Bone marrow (tissue), 2 donors: ENCODE measurements at places on chromosomes 12 and 14.

DNA sequence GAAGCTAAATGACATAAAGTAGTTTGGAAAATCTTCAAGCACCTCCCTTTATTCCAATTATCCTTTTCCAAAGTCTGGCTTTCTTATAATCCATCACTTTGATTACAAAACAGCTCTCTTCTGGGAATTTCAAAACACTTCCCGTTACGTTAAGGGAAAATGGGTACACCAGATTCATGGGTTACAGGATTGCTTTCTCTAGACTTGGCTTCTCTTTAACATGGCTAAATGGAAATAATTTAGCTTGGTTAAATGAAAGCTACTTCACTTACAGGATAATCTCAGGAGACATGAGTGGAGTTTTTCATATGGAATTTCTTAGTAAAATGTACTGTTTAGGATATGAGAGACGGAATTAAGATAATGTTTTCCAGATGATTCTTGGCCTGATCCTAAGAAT lies 14.7 kb downstream of the GSTZ1 start:
- no peak for DNase-seq

DNA sequence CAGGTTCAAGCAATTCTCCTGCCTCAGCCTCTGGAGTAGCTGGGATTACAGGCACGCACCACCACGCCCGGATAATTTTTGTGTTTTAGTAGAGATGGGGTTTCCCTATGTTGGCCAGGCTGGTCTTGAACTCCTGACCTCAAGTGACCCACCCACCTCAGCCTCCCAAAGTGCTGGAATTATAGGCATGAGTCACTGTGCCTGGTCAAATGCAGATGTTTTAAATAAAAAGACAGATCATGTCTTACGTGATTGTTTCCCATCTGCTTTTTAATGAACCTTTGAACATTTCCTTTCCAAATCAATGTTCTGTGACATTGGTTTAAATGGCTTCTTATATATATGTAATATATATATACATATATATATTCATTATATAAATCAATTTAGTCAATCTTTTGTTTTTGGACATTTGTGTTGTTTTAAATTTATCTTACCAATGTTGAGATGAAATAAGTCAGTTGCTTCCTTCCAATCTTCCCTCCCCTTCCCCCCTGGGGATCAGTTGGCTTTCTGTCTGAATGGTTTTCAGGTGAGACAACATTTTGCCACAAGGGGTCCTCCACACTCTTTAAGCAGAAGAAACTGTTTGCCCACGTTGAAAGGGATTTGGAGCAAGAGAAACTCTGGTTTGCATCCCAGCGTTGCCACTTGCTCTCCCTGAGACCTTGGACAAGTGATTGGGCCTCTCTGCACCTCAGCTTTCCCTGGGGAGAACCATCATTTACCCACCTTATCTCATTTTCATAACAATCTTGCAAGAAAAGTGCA lies 47.6 kb upstream of the RBM19 start:
- no peak for DNase-seq

GRCh38 chr12:25014961-25015360 lies 66.1 kb upstream of the BCAT1 start:
- no peak for DNase-seq

- DNase-seq = no peak
These were observed 23.1 kb upstream of the DGLUCY start for GRCh38 chr14:91090743-91091142.

DNA sequence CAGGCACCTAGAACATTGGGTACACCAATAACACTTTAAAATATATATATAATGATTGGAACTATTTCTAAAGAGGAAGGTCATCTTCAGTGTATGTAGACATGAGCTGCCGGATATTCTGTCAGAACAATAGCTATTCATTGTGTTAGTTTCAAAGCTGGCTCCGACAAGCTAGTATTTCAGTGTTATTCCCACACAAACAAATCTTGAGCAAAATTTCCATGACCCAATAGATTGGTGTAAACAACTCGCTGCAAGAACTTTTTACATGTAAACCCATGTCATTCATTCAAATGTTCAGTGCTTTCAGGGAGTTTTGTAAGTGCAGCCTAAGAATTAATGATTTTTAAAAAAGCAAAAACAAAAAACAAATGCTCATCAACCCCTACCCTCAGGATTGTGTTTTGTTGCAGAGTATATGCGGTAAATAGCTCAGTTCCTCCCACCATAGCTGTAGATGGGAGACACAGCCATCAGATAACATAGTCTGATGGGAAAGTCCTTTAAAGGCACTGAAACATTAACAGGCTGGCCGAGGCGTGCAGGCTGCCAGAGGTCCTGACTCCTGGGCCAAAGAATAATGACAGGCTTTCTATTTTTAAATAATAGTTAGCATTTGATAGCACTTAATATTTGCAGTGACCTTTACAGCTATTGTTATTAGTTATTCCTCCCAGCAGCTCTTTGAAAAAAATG lies 150.3 kb upstream of the ARHGAP5 start:
- no peak for DNase-seq
